ENCODE measurements at places on chromosomes 6 and 20.

DNA sequence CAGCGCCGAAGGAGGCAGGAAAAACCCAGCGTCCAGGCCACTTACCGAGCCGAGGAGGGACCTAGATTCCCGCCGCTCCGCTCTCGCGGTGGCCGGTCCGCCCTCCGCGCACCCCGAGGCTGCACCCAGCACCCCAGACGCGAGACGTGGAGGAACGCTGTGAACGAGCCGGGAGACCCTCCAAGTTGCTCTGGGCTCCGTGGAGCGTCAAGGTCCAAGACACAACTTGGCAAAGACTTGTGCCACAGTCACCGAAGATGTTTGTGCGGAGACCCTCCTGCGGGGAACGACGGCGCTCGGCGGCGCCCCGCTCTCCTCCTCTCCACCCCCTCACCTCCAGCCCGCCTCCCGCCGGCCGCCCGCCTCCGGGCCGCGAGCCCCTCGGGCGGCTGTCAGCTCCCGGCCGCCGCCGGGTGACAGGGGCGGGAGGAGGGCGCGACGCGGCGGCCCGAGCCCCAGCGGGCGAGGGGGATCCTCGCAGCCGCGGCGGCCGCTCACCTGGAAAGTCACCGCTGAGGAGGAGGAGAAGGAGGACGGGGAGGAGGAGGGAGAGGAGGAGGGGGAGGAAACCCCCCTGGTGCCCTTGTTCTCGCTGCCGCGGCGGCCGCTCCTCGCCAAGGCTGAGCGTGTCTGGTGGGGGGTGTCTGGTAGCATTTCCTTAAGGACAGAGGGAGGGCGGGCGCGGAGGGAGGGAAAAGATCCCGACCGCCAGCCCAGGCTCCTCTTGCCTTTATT lies 637 bp upstream of the HIVEP2 start:
- DNase-seq, result no peak

DNA sequence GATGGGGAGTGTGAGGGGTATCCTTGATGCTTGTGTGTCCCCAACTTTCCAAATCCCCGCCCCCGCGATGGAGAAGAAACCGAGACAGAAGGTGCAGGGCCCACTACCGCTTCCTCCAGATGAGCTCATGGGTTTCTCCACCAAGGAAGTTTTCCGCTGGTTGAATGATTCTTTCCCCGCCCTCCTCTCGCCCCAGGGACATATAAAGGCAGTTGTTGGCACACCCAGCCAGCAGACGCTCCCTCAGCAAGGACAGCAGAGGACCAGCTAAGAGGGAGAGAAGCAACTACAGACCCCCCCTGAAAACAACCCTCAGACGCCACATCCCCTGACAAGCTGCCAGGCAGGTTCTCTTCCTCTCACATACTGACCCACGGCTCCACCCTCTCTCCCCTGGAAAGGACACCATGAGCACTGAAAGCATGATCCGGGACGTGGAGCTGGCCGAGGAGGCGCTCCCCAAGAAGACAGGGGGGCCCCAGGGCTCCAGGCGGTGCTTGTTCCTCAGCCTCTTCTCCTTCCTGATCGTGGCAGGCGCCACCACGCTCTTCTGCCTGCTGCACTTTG lies at the start of gene TNF:
Gene TNF, plus strand, starts transcription at position 231 of the 567 bp plus-strand sequence. Its CDS starts 177 bp downstream, at position 408.
- peak; percentile 69 for DNase-seq

- no peak for DNase-seq
These were observed 126.1 kb upstream of the UST start for GRCh38 chr6:148620579-148621298.

DNA sequence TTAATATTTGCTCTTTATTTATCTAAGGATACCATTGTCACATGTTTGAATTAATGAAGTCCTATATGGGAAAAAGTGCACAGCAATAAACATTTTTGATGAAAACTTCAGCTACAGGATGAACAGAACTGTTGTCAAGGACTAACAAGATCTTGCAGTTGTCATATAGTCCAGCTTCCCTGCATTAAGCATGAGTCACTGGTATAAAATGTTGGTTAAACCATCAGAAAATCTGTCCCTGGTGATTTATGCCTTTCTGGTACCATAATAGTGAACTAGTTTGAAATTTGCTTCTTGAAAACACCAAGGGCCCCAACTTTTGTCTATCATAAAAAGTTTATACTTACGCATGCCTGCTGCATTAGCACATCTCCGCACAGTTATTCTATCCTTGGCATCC lies 60.4 kb upstream of the RSPO3 start:
- DNase-seq, result no peak

DNA sequence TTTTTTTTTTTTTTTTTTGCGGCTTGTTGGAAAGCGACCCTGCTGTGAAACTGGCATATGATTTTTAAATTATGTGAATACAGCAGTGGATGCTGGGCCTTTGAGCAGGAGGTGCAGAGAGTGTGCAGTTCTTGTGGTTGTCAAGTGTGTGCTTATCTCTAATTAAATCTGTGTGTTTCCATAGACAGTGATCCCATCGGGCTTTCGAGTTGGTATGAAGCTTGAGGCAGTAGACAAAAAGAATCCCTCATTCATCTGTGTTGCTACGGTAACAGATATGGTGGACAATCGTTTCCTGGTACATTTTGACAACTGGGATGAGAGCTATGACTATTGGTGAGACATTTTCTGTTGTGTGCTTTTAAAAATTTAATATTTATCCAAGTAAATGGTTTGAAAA lies 52.4 kb downstream of the L3MBTL3 start:
- no peak for DNase-seq

DNA sequence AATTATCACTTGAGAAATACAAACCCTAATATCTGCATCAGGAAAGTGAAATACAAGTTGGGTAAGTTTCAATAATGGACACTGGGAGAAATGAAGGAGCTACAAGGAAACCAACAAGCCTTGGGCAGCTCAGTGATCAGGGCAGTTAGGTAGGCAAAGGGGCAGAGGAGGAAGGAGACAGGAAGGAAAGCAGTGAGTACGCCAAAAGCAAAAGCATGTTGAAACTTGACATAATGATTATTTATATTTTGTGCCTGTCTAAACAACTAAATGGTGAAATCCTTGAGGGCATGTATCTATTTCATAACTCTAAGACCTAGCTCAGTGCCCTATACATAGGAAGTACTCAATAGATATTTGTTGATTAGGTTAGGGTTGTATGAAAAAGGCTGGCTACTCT lies 23.3 kb downstream of the PXT1 start:
- DNase-seq, result no peak

DNA sequence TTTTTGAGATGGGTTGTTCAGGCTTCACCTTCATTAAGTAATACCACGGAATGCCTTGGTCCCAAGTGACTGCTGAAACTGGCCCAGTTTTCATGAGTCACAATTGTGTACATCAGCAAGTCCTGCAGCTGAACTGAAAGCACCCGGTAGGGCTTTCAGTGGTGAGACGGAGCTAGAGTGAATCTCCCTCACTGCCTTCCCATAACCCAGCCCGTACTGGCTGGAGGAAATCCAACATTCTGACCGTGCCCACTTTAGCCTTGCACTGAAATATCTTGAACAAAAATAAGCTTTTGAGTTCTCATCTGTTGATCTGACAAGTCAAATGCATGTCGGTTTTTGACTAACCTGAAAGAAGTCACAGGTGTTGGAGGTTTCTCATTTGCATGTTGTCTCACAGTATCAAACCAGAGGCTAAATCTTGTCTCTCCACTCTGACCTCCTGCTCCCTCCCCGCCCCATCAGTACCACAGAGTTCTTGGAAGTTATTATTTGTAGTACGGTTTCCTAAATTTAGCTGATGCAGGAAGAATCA lies 35.9 kb downstream of the DUSP22 start:
- peak; percentile 87 for DNase-seq

- DNase-seq, result no peak
These were observed 18.2 kb upstream of the TAGAP start for GRCh38 chr6:159062976-159063375.

- DNase-seq, result no peak
These were observed 120.2 kb downstream of the QRSL1 start for GRCh38 chr6:106749609-106750008.

DNA sequence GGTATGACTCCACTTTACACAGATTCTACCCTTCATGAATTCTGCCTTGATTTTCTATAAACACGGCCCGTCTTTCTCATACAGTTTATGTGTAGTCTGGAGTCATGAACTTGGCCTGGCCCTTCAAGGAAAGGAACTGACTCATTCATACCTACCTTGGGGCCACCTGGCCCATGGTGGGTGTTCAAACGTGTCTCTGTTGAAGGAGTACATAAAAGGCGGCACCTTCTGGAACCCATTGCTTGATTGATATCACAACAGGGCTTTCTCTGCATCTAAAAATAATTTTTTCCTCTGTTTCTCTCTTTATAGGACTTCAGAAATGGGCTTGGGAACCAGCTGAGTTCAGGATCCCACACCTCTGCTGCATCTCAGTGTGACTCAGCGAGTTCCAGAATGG lies 363.0 kb upstream of the SOX4 start:
- no peak for DNase-seq

- DNase-seq, result no peak
These were observed 151.2 kb upstream of the BMP5 start for GRCh38 chr6:56026455-56027180.

DNA sequence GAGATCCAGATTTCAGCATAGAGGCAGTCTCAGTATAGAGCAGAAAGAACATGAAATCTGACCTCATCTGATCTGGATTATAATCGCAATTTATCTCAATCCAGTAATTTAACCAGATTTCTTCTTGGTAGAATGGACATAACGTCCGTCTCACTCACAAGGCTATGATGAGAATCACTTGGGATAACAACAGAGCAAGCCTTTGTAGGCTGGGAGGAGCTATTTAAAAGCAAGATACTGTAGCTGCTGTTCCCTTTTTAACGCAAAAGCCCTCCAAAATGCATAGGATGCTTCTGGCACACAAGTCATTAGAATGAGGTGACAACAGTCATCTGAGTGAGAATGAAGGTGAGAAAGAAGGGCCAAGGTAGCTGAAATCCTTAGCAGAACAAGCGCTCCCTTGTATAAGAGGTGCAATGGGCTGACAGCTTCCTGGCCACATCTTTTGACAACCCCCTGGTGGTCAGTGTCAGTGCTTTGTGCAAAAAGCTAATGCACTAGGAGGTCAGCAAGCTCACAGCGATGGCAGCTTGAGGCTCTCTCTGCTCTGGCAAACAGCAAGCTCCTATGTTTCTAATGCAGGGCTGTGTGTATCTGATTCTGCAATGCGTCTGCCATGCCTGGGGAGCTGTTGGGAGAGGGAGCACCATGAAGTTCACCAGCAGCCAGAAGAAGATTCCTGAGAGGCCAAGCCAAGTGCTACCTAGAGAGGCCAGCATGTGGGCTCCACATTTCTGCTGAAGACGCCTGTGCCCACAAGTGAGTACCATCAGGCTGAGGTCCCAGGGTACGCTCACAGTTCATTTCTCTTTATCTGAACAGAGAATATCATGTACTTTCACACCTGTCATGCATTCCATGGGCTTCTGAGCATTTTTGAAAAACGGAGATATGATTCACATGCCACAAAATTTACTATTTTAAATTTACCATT lies 16.2 kb downstream of the METTL24 start:
- DNase-seq, result no peak

DNA sequence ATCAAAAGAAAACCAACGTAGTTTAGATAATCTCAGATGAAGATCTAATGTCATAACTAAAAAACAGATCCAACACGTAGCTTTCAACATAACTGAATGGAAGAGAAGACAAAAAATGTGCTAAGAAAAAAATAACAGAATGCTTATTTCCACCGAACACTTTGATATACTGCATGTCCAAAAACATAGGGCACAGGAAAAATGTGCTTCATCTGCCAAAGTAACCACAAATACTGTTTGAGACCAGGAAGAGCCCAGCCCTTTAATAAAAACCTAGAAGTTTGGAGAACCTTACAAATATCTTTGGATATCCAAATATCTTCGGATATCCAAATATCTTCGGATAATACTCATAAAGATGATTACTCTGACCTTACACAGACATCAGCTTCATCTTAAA lies 19.8 kb downstream of the LAMA4 start:
- no peak for DNase-seq

- no peak for DNase-seq
These were observed 6.5 kb downstream of the NCOA7 start for GRCh38 chr6:125797120-125797885.

DNA sequence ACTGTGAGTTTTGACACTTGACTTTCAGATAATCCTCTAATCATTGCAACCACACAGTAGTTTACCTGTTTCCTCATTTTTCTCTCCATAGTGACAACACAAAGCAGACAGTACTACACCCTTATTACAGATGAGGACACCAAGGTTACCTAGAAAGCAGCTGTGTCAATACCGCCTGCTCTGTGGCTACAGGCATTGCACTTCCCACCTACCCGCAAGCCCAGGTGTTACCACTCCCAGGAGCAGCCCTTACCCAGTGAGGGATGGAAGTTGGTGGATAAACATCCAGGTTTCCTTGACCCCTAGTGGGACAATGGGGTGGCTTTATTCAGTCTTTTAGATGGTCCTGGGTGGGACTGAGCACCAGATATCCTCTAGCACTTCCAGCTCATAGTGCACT lies 503.6 kb downstream of the PTPRT start:
- DNase-seq, result no peak

DNA sequence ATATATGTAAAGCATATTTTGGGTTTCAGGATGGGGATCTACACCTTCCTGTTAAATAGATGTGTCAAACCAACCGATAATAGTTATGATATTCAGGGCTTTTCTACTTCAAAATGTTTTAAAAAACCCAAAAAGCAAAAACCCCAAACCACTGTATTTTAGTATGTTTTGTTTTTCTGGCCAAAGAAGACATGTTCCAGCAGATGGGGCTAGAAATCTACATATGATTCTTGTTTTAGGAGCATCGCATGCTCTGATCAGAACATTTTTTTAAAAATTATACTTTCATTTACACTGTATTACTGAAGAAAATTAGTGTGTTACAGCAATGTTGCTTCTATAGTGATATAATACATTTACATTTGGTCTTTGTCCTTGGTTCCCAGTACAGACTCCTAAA lies 11.0 kb downstream of the RMND1 start:
- DNase-seq, result no peak

- DNase-seq, result no peak
These were observed 96.8 kb upstream of the THEMIS start for GRCh38 chr6:127997496-127998164.

- peak; percentile 13 for DNase-seq
These were observed 7.9 kb downstream of the NQO2 start for GRCh38 chr6:3007571-3007970.

DNA sequence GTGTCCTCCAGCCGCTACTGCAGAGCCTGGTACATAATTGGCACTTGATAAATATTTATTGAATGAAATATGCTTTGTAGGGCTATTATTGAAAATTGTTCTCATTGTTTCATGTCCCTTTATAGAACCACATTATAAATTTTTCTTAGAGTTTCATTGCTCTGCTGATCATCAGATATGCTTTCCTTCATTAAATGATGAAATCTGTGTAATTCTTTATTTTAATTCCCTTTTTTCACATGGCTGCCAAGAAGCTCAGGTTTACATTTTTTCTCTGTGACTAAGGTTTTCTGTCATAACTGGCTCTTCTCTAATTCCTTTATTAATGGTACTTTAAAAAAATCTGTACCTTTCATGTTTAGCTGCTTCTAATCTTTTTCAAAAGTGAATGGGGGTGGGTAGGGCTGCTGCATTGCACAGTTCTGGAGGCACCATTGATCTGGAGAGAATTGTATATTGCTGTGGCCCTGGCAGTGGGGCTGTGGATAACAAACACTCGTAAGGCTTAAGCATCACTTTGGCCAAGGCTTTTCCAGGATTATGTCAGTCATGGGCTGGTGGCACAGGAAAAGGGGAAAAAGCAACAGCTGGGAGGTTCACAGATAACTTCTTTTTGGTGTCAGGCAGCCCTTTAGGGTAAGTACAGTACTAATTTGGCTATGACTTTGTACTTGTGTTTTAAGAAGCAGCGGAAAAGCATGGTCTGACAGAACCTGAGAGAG lies 43.8 kb downstream of the ARFGEF2 start:
- DNase-seq, result no peak

GRCh38 chr6:108113557-108114519 lies 39.3 kb upstream of the OSTM1 start:
- no peak for DNase-seq

GRCh38 chr6:16519265-16520242 lies 241.7 kb downstream of the ATXN1 start:
- no peak for DNase-seq

Data from right atrium auricular region (tissue), 2 donors.